ENCODE measurements at places on chromosomes 2 and 18.

DNA sequence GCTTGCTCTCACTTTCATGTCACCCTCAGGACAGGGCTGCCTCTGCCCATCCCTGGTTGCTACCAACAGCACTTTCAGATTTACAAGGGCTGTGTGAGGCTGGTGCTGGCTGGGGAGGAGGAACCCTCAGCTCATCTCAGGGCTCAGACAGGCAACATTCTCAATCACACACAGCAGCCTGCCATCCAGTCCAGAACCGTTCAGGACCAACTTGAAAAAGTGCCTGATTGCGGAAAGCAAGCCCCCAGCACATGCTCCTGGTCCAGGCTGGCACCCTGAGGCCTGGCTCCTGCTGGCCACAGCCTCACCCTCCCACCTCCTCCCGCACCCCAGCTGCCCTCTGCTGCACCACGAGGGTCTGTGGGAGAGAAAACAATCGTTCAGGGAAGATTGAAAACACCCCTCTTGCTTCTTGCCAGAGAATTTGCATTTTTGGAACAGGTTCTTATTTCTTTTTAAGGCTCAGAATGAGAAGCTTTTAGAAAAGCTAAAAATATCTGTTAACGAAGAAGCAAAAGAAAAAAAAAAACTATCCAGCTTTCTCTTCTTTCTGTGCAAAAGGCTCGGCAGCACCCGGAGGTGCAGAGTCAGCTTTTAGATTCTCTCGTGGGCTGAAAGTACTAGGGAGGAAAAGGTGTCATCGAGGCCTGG, 403.8 kb upstream of the ID2 start:
- no peak for DNase-seq

DNA sequence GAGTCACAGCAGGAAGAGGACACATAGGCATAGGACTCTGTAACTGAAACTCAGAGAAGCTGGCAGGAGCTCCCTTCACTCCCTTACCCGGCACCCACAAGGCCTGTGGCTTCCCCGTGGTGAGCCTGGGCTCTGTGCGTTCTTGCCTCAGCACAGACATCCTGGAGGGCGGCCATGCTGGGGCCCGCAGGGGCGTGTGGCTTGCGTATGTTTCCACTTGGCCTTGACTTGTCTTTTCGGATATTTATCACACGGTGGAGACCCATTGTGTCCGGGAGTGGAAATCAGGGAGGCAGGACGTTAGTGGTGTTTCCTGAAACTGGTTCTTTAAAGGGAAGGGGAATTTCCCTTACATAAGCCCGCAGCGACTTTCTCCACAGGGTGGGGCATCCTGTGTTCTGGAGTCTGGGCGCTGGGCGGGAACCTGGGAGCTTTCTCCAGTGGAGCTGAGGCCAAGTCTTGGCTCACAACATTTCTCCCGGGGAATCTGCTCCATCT, 49.9 kb upstream of the EML6 start:
- DNase-seq, result peak; percentile 65

DNA sequence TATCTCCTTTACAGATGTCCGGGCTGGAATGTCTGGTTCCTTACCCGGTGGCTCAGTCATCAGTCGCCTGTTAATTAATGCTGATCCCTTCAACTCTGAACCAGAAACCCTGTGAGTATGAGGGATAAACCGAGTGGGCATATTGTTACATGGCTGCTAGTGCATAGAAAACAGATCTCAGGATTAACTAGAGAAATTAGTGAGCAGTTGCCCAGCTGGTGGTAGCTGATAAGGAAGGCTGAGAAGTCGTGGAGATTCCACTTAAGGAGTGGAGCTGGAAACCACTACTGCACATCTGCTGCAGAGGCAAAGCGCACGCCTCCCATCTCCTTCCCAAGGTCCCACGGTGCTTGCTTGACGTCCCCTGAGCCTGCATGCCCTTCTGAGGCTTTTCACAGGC, 97.7 kb downstream of the DGKD start:
- DNase-seq, result no peak

GRCh38 chr2:127670957-127671290, 4.4 kb downstream of the LIMS2 start:
- no peak for DNase-seq

DNA sequence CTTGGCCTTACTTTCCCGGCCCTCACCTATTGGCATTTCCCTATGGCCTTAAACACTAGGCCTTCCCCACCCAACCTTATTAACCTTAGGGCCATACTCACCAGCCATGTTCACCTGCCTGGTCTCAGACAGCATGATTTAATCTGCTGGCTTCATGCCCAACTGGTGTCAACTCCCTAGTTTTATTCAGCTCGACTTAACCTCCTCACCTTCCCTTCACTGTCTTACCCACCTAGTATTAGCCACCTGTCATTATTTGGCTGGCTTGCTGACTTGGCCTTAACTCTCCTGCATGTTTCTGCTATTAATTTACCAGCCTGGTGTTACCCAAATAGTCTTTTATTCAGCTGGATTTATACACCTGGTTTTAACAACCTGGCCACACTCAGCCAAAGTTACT, 136.0 kb upstream of the ZSWIM2 start:
- no peak for DNase-seq

DNA sequence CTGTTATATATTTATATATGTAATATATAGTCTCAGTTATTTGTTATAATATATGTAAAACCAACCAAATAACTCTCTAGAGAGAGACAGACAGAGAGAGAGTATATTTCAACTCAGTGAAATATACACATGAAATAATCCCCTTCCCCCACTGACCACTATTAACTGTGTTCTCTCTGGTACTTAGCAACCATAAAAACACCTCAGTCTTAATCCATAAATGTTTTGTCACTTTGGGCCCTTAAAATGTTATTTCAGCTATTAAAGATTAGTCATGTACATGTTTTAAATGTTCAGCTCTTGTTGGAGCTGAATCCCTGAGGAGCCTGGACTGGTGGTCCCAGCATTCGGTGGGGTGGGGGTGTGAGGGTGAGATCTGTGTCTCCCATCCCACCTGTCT, 122.2 kb upstream of the MAP3K20 start:
- no peak for DNase-seq

DNA sequence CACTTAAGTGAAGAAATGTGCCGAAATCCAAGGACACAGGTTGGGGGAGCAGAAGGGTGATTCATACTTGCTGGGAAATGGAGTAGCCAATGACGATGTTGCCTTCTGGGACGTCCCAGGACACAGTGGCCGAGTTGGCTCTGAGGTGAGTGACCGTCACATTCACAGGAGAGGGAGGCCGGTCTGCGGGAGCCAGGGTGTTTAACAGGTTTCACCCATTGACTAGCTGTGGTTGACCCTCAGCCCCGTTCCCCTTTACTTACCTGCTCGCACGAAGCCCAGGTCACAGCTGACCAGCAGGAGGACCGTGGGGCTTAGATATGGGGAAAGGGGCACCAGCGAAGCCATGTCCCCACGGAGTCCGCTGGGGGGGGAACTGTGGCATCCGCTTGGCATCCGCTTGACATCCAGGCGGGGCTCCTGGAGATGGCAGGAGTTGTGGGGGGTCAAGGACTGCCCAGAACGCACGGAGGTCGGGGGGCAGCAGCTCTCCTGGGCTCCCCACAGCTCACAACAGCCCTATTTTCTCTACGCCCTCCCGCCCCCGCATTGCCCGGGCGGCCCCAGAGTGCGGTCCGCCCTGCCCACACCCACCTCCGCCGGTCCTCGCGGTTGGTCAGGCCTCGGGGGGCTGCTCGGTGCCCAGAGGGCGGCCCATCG, 586 bp downstream of the FNDC4 start:
- no peak for DNase-seq

DNA sequence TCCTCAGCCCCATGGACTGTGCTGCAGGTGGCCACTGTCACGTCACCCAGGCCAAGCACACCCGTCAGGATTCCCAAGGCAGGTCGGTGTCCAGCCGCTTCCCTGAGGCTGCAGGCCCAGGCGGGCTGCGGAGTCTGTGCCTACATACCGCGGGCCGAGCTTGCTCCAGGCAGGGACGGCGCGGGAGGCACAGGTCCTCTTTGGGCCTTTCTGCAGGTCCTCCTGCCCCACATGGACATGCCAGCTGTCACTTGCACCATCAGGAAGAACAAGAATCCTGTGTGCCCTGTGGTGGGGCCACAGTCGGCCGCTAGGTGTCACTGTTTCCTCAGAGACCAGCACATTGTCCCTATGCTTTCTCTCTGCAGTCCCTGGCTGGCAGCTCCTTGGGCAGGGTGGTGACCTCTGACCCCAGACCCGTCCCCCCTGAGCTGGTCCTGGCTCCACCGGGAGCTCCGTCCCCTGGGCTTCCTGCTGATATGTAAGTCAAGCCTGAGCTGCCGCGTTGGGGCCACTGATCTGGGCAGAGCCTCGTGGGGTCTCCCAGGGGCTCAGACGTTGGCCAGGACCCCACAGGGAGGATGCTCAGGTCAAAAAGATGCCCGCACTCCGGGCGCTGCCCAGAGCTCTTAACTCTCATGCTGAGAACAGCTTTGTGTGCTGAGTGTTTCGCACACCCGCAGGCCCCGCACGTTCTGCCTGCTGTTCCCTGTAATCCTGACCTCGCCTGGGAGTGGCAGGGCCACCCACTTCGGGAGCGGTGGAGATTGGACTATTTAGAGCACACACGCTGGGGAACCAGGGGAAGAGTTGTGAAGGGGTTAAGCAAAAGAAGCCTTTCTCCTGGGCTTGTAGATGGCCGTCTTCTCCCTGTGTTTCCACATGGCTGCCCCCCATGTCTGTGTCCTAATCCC, 17.3 kb upstream of the AGXT start:
- peak; percentile 88 for DNase-seq

- DNase-seq, result no peak
Observed at GRCh38 chr18:32287249-32287648, 97.4 kb downstream of the MEP1B start.

DNA sequence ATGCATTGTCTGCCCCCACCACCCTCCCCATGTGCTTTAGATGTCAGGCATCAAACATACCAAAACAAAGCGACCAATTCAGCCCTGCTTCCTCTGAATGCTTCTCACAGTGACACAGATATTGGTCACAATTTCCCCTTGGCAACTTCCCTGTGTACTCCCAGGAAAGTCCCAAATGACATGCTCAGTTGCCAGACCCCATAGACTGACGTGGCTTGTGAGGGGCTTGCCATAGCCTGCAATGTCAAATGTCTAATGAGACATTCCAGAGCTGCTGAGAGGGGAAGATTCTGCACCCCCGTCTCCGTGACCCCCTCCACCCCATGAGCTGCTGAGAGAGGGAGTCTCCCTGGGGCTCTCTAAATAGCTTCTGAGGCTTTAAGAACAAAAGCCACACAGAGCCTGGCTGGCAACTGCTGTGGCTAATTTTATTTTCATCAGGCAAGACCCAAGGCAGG, 47.3 kb downstream of the RFTN2 start:
- DNase-seq, result no peak

- no peak for DNase-seq
Observed at GRCh38 chr2:85939131-85939530, 50.3 kb upstream of the ST3GAL5 start.

DNA sequence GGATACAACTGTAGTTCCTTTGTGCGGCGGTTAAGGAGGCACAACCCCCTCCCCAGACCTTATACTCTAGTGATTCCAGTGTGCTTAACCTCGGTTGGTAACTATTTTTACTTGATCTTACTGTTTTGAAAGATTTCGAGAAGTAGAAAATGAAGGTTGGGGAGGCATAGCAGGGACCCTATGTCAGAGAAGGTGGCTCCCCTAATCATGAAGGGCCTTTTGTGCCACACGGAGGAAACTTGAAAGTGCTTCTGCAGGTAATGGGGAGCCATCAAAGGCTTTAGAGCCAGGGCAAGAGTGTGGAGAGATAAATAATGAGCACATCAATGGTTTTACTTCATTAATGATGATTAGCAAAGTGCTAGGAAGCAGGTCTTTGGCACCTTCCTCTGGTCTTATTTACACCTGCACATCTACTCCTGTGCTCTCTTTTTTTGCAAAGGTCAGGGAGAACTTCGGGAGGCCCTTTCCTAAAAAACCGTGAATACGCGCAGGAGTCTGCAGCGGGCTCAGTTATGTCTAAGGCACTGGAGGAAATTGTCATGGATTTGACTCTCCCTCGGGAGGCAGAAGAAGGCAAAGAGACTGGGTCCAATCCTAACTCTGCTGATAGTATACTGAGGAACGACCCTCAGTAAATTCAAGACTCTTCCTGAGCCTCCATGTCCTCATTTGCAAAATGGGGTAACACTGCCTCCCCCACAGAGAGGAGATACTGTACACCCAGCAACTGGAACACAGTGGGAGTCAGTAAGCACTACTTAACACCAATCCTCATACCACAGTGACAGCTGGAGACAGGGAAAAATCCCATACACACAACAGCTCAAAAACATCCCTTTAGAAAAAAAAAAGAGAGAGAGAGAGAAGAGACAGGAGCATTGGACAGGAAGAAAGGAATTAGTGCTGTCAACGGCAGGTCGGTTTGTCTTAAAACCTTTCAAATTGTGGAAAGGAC, 81.6 kb downstream of the DDX1 start:
- no peak for DNase-seq

- DNase-seq, result peak; percentile 70
Observed at GRCh38 chr18:2906704-2907549, 60.1 kb downstream of the EMILIN2 start.

DNA sequence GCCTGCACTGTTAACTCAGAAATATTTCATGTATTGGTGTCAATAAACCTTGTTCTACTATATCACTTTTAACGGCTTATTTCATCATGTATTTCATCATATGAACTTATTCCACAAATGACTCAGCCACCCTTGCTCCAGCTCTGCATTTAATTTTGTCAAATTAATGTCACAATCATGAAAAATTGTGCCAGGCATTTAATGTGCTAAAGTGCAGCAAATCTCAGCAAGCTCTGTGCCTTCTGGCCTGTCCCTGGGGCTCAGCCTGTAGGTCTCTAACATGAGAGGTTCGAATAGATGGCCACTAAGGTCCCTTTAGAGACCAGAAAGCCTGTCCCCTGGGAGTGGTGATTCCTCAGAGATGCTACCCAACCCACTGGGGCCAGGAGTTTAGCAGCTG, 28.6 kb downstream of the BOD1L2 start:
- no peak for DNase-seq

DNA sequence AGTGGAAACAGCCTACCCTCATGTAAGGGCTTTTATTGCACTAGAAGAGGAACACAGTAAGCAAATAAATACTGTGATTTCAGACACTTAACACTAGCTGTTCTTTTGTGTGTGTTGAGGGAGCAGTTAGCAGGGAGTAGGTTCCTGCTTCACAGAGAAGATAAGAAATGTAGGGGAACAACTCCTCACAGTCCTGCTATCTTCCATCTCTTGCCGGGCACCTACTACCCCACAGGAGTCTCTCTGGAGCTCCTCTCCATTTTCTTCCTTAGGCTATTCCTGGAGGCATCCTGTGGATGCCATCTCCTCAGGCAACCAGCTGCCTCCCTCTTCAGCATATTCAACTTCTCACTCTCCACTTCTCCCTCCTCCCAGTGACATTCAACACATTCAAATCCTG, 145.0 kb downstream of the SRBD1 start:
- no peak for DNase-seq

GRCh38 chr2:47695800-47696477, 87.0 kb upstream of the MSH6 start:
- DNase-seq, result no peak
